NCI-H1694 (cell line): ENCODE measurements at places on chromosomes 7 and 10.

GRCh38 chr10:115706488-115707076 is 566.4 kb downstream of the GFRA1 start:
- peak; percentile 18 for DNase-seq

DNA sequence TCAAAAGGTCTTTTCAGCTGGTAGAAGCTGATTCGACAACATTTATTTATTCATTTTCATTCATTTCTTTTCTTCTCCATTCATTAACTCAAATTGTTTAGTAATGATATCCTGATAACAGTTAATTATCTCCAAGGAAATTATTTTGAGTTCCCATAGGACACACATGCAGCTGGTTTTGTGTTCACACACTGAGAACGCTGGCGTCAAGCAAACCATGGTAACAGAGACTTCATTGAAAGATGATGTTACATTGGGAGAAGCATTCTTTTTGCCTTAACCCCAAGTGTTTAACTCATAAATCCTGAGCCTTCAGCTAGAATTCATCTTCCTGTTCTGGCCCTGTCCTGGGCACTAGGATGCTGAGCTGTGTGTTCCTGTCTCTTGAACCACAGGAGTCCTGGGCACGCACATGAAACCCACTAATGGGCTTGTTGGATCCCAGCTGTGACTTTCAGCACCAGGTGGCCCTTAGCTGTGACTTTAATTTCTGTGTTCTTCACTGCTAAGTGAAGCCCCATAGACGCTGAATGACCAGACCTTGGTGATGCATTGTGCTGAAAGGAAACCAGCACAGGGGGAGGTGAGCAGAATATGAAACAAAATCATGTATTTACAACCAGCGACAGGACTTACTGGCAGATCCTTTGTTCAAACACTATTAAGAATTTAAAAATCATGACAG is 121.5 kb upstream of the PRSS58 start:
- DNase-seq, result no peak

GRCh38 chr7:121195874-121196273 is 132.9 kb upstream of the WNT16 start:
- DNase-seq, result no peak

- no peak for DNase-seq
Measured at GRCh38 chr7:138074540-138074939, 1.7 kb upstream of the AKR1D1 start.

GRCh38 chr7:152103691-152104090 is 78.2 kb downstream of the GALNT11 start:
- no peak for DNase-seq

GRCh38 chr10:71558991-71559390 is 160.6 kb downstream of the C10orf105 start:
- no peak for DNase-seq

DNA sequence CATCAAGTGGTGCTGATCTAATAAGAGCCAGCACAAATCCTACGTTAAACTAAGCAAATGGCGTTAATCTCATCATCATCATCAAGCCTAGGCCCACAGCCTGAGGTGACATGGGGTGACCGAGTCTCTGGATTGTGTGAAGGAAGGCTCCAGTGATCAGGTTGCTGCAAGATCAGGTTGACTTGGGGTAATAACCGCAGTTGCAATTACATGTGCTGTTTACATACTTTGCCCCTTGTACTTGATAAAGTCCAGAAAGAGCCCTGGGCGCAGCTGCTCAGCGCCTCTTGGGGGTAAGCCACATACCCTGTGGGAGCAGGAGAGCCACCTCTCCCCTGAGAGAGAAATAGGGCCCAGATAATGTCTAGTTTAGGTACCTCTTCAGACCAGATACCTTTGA is 228.1 kb downstream of the WDR11 start:
- DNase-seq, result no peak

- DNase-seq, result no peak
Measured at GRCh38 chr7:64884085-64884912, 18.8 kb upstream of the ZNF273 start.

DNA sequence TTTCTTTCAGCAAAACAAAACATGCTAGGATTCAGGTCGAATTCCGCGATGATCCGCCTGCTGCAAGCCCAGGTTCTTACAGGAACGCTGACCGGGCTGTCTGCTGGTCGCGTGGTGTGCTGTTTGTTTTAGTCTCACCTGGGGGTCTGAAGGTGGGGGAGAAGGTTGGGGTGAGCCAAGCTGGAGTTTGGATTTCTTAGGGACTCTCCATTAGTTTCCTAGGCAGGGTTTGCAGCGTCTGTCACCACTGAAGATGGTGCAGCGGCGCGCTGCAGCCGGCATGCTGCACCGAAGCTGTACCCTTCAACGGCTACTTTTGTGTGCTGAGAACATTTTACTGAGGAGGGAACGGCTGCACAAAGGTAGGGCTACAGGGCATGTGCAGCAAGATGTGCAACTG is 48.7 kb downstream of the GCC1 start:
- DNase-seq, result no peak

- no peak for DNase-seq
Measured at GRCh38 chr7:41869596-41869995, 166.7 kb upstream of the INHBA start.

DNA sequence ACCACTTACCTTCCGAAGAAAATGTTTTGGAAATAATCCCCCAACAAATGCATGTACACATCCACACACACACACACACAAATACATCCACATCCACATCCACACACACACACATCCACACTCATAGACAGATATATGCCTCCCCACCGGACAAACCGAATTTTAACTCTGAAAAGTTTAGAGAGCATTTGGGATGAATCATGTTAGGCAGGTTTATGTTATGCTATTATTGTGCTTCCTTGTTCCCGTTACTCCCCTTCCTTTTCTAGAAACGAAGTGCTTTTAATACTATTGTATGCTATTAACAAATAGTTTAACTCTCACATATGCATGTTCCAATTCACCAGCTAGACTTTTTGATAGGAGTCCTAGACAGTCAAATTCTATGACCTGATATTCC is 91.5 kb downstream of the FAS start:
- DNase-seq, result no peak

GRCh38 chr7:27189295-27189996 is 4.4 kb upstream of the HOXA11 start:
- no peak for DNase-seq

GRCh38 chr7:1848911-1849311 is 178.8 kb downstream of the ELFN1 start:
- DNase-seq, result no peak

GRCh38 chr10:49408519-49409306 is 12.8 kb upstream of the DRGX start:
- DNase-seq, result no peak

DNA sequence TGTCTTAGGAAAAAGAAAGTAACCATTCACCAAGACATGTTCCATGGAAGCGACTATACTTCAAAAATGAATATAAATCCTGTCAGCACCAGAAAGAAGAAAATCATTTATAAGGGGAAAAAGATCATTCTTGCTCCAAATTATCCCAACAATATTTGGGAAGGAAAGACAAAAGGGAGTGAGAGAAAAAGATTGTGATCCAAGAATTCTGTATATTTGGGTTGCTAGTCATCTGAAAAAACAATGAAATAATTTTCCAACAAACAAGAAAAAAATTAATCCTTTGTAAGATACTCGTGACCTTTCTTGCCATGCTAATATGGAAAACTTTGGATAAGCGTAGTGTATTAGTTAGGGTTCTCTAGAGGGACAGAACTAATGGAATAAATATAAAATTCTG is 163.2 kb upstream of the ZNF32 start:
- no peak for DNase-seq

DNA sequence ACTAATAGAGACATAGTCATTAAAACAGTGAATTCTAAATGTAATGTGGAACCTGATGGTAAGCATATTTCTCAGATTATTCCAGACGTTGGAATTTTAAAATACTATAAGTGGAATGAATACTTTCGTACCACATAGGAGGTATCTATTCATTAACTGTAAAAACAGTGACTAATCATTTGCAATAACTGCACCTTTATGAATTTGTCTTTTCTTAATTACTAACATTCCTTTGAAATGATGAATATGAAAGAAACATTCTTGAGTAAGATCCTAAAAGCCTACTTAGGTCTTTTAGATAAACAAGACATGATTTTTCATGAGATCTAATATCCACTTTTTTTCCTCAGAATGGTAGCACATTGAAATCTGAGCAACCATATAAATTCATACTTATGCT is 549.0 kb upstream of the LRRN3 start:
- DNase-seq, result no peak

- no peak for DNase-seq
Measured at GRCh38 chr7:133560900-133561299, 308.0 kb downstream of the EXOC4 start.

DNA sequence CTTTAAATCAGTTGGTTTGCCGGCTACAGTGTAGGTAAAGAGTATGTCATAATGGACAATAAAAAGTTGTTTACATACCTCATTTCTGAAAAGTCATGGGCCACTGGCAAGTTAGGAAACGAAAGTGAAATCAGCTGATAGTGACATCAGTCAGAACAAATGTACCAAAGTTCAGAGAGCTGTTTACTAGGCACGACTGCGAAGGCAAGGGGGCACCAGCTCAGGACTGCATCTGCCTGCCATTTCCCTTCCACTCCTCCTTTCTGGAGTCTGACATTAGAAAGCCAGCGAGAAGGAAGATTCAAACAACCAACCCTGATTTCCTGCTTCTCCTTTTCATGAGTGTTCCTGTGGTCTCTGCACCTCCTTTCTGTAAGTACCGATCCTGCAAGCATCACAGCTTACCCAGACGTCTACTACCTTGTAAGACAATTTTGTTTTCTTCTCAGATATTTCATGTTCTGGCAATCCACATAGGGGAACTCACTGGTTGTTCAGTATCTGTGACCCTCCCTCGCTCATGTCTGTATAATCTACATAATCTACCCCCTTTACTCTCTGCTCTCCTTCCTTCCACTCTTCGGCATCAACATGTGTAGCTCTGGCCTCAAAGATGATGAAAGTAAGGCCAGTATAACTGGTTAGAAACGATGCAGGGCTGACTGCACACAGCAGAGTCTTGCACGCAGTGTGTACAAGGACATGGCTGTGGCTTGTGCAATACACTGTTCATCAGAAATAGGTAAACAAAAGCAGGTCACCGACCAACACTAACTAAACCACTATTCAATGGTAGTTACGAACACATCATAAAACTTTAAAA is at the start of gene TMEM140:
TMEM140 (plus strand) TSS at position 174 of the 823 bp plus-strand sequence. CDS start 16,370 bp downstream, outside the sequence.
- DNase-seq, result no peak

GRCh38 chr7:42012786-42013360 is 224.1 kb downstream of the GLI3 start:
- no peak for DNase-seq

- no peak for DNase-seq
Measured at GRCh38 chr10:4399556-4399955, 426.5 kb upstream of the AKR1E2 start.

DNA sequence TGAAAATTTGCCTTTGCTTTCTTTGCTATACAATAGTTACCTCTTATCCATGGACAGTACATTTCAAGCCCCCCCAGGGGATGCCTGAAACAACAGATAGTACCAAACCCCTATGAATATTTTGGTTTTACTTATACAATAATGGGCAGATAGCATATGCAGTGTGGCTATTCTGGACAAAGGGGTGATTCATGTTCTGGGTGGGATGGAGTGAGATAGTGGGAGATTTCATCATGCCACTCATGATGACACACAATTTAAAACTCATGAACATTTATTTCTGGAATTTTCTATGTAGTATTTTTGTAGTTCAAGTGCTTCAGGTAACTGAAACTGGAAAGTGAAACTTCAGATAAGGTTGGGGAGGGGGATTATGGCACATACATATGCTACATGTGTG is 12.0 kb downstream of the STARD3NL start:
- no peak for DNase-seq

GRCh38 chr10:4845766-4846165 is 19.8 kb downstream of the AKR1E2 start:
- no peak for DNase-seq

DNA sequence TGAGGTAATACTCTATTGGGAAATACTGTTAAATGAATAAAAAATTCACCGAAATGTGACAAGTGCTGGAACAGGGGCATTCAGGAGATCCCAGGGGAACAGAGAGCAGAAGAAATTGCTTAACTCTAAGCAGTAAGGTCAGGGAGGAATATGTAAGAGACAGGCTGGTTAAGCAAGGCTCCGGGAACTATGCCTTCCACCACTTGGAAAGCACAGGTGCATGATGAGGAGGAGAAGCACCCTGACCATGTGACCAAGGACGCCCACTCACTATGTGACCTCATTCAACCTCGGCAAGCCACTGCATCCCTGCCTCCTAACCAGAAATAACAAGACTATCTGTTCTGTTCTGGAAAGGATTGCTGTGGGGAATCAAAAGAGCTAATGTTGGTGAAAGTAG is 218.4 kb downstream of the ELMO1 start:
- no peak for DNase-seq

DNA sequence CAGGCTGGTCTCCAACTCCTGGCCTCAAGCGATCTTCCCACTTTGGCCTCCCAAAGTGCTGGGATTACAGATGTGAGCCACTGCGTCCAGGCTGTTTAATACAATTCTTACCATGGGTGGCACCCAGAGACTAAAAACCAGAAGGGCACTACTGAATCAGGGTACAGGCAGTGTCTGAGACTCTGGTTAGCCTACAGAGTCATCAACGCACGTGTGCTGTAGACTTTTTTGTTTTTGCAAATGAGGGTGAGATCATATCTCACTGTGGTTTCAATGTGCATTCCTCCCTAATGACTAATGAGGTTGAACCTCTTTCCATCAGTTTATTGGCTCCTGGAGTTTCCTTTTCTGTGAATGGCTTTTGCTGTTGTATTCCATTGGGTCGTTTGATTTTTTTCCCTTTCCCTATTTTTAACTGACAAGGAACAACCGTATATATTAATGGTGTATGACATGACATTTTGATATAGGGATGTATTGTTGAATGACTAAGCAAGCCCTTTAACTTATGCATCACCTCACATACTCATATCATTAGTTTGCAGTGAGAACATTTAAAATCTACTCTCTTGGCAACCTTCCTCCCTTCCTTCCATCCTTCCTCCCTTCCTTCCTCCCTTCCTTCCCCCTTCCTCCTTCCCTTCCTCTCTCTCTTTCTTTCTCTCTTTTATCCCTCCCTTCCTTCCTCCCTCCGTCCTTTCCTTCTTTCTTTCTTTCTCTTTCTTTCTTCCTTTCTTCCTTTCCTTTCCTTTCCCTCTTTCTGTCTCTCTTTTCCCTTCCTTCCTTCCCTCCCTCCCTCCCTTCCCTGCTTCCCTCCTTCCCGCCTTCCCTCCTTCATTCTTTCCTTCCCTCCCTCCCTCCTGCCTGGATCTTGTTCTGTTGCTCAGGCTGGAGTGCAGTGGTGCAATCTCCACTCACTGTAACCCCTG is 9.3 kb upstream of the TMEM270 start:
- DNase-seq, result no peak

GRCh38 chr10:23173214-23174073 is 18.7 kb upstream of the PTF1A start:
- DNase-seq, result no peak

DNA sequence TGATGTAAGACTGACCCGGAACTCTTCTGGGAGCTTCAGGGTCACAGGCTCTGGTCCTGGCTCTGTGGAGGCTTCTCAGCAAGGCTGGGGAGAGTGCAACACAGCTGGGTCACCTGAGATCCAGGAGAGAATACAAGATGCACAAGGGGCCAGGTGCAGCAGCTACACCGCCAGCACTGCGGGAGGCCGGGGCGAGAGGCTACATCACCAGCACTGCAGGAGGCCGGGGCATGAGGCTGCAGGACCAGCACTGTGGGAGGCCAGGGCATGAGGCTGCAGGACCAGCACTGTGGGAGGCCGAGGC is 44.3 kb downstream of the PDGFA start:
- DNase-seq, result no peak
